ENCODE measurements at places on chromosomes 11 and 22. TPM values are rescaled to one million over a fixed set of nuclear protein-coding genes. Genes with fewer than 3 reads are reported as not detected.

DDI1 gene
- not detected for polyA plus RNA-seq

FEN1 gene
- 17.1 TPM for polyA plus RNA-seq

GRCh38 chr22:37371491-37371890 lies 55.8 kb downstream of the ELFN2 start:
- H3K27me3 ChIP-seq, result peaks cover 20% of the 10 kb centered on the region
- H3K27ac ChIP-seq, result no peak overlapping the region
- no peak for DNase-seq
- H3K4me3 ChIP-seq, result no peak overlapping the region

DNA sequence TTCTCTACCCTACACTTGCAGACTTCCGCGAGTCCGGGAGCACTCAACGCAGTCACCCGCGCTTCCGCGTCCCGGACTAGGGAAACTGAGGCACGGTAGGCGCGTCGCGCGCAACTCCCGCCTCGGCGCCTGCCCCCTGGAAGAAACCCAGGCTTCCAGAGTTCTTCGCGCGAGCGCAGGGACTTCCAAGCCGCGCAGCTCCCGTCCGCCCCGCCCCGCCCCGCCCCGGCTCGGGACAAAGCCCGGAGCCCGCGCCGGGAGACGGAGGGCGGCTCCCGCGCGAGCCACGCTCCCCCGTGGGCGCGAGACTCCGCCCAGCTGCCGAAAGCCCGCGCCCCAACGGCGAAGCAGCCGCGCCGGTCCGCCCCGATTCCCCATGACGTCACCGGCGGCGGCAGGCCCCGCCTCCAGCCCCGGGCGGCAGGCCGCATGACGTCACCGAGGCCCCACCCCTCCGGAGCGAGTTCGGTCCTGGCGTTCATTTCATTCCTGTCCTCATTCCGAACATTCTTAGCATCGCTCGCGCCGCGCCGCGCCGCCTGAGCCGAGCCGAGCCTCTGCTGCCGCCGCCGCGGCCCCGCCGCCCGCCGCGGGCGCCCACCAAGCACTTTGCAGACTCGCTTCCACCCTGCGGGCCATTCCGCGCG lies at the start of gene TEAD1:
TSS of gene TEAD1 (plus strand) at position 498 of the 647 bp plus-strand sequence.
- H3K4me1 ChIP-seq, result peaks cover 25% of the 10 kb centered on the region
- H3K36me3 ChIP-seq, result no peaks in the 10 kb centered on the region
- peak within 1 kb of the TSS; percentile 83 for H3K4me3 ChIP-seq
- peak within 1 kb of the TSS; percentile 96 for H3K27ac ChIP-seq
- peak; percentile 98 for DNase-seq

DNA sequence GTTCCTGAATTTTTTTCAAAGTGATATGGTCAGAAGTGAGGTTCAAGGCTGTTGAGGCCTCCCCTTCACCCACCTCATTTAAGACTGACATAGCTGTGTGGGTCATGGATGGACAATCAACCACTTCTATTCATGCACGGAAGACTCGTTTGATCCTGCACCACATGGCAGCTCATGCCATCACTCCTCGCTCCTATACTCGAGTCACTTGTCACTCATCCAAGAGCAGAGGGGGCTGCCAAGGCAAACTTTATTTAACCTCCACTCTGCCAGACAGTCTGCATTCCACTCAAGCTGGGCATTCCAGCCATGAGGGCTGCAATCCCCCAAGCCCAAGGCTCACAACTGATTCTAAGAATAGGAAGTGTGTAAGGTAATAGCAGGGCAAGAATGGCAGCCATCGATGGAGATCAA lies 34.1 kb downstream of the SNX19 start:
- H3K4me1 ChIP-seq, result peaks cover 26% of the 10 kb centered on the region
- H3K4me3 ChIP-seq, result no peak overlapping the region
- no peak for DNase-seq
- H3K27me3 ChIP-seq, result no peaks in the 10 kb centered on the region

DNA sequence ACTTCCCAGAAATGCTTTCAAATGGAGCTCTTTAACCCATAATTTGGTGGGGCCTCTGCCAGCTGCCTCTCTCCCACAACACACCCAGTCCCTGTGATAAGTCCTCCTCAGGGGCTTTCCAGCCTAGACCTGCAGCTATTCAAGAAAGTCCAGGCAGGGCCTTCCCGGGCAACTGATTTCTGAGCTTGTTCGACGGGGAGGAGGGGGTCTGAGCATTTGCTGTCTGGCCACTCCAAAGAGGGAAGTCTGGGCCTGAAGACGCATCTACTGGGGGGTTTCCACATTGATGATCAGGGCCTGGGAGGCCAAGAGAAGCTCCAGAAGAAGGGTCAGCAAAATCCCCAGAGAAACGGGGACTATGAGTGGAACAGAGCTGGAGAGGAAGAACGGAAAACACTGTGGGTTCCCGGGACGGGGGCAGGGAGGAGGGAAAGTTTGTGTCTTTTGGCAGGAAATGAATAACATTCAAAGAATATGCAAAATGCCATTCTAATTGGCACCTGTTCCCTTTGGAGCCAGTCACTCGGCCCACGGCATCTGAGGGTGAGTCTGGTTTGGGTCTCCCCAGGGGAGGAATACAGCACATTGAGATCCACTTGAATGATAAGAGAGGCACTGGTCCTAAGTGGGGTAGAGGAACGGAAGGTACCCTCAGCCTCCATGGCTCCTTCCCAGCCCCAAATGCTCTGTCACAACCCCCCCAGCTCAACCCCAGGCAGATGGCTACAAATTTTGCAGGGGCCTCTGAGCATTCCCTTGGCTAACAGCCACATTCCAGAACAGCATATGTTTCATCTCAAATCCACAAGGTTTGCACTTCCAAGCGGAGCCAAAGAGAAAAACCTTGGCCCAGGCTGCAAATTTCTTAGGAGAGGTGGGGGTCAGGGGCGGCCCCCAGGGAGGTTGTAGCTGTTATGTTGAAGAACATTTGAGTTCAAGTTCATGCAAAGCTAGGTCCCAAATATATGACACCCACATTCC lies 72.0 kb downstream of the RPUSD4 start:
- peaks cover 16% of the 10 kb centered on the region for H3K27me3 ChIP-seq
- no peaks in the 10 kb centered on the region for H3K36me3 ChIP-seq
- DNase-seq, result no peak
